Tracheal epithelial cell (primary cell): ENCODE measurements at places on chromosomes 1 and 21. TPM values are rescaled to one million over a fixed set of nuclear protein-coding genes. Genes with fewer than 3 reads are reported as not detected.

The GNG4 gene
- total RNA-seq, result under 0.01 TPM in 1 of 2 replicates, not detected in the other

The VANGL2 gene
- total RNA-seq, result 6.6 and 8.4 TPM in 2 replicates

The FPGT gene
- total RNA-seq, result 9.2 and 16.6 TPM in 2 replicates

The C1orf210 gene
- total RNA-seq, result 3.1 and 4.5 TPM in 2 replicates

The LIPI gene
- not detected in 2 replicates for total RNA-seq

The ORC1 gene
- 0.64 and 0.96 TPM in 2 replicates for total RNA-seq

The KIAA1614 gene
- 1.9 and 2.9 TPM in 2 replicates for total RNA-seq

The MPL gene
- total RNA-seq, result not detected in 2 replicates

The SPTA1 gene
- total RNA-seq, result not detected in 2 replicates

The IVL gene
- 0.43 and 6.5 TPM in 2 replicates for total RNA-seq

The RHBDL2 gene
- total RNA-seq, result 3.2 and 8.4 TPM in 2 replicates

The OR2L3 gene
- total RNA-seq, result not detected in 2 replicates

The OLFML3 gene
- total RNA-seq, result 0.24 TPM in 1 of 2 replicates, not detected in the other
